CD4-positive, alpha-beta T cell treated with Interleukin-2 at 100 ng/mL for 4 hours (primary cell): ENCODE measurements at places on chromosomes 4 and X.

GRCh38 chr4:128516301-128516969 is 228.8 kb upstream of the PGRMC2 start:
- DNase-seq, result no peak

- DNase-seq, result no peak
These were observed 184.6 kb downstream of the SPATA18 start for GRCh38 chr4:52235552-52236201.

DNA sequence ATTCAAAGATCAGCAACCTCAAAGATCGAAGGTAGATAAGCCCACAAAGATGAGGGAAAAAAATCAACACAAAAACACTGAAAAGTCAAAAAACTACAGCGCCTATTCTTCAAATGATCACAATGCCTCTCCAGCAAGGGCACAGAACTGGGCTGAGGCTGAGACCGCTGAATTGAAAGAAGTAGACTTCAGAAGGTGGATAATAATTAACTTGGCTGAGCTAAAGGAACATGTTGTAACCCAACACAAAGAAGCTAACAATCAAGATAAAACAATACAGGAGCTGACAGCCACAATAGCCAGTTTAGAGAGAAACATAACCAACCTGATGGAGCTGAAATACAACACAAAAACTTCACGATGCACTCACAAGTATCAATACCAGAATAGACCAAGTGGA is 231.1 kb downstream of the STPG2 start:
- no peak for DNase-seq

DNA sequence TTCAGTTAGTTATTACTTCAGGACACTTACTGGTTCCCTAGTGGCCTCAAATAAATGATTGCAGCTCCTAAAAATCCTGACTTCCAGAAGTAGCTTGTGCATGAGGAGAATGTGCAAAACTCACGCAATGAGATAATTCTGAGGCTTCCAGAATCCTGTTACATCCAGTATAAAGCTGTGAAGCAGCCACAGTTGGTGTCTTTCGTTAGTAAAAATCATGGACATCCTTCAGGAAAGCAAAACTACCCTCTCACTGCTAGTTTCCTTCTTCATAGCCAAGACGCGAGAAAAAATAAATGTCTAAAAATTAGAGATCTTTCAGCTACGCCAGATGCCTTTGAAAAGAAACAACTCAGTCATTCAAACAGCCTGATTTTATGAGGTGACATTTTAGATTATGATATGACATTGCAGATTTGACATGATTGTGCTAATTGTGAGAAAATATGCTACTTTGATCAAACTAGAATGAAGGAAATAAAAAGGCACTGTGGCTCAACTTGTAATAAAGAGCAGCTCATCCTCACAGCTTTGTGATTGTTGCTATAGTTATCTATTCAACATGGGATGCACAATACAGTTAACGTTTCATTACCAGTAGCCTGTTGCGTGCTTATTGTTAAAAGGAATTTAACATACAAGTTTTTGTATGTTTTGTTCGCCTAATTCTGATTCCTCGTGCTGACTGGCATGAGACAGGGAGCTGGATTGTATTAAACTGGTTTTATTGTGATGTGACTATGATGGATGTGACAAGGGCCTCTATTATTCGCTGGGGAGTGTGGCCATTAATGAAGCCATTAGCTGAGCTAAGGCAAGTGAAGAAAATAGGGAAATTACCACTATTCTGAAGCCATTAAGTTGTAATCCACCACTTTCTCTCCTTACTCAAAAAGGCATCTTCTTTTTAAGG is 40.5 kb downstream of the AFF2 start:
- no peak for DNase-seq

GRCh38 chr4:88583631-88584470 is 8.4 kb upstream of the HERC3 start:
- no peak for DNase-seq

- no peak for DNase-seq
These were observed 65.7 kb downstream of the SEL1L3 start for GRCh38 chr4:25797136-25797535.

DNA sequence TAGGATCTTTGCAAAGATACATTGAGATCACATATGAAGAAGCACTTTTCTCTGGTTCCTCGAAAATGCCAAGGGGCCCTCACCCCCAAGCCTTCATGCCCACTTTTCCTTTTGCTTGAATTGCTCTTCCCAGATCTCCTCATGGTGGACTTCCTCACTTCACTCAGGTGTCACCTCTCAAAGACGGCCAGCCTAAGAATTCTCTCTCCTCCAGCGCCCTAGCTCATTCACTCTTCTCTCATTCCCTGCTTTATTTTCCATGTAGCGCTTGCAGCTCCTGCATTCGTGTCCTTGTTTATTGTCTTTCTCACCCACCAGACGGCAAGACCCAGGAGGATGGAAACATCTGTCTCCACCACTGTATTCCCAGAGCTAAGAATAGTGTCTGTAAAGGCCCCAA is 32.9 kb downstream of the CCKAR start:
- DNase-seq, result no peak

GRCh38 chr4:36692586-36692985 is 411.2 kb downstream of the DTHD1 start:
- no peak for DNase-seq

GRCh38 chr4:113783289-113783688 is 21.8 kb upstream of the CAMK2D start:
- no peak for DNase-seq

DNA sequence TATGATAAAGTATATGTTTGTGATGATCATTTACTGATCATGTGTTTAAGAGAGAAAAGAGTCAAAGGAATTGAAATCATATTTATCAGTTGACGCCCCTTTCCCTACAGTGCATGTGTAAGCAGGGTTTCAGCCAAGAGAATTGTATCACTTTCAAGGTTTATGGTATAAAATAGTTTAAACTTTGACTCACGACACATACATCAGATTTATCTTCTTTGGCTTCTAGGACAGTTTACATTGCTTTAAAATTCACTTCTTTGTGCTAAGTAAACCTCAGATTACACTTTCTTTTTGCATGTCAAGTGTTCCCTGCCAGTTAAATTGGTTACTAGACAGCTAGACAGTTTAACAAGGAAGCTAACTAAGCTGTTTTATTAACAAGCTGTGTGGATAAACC is 86.3 kb upstream of the MYOZ2 start:
- DNase-seq, result no peak

- DNase-seq, result no peak
These were observed 585.7 kb upstream of the PABPC4L start for GRCh38 chr4:134787315-134787714.

DNA sequence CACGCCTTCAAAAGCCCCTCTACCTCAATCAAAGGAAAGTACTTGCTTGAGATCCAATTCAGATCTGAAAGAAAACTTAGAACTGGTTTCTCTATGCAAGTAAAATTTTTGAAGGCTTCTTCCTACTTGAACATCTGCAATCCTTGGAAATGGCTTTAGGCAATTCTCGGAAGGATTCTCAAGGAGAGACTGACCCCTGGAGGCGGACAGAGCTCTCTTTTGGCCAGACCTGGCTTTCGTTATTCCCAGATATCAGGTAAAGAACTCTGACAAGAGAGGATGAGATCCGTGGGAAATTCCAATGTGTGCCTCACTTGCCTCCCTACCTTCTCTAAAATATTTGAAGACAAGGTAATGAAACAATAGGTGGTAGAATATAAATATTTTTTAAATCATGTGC is 670.3 kb upstream of the FAM241A start:
- no peak for DNase-seq

DNA sequence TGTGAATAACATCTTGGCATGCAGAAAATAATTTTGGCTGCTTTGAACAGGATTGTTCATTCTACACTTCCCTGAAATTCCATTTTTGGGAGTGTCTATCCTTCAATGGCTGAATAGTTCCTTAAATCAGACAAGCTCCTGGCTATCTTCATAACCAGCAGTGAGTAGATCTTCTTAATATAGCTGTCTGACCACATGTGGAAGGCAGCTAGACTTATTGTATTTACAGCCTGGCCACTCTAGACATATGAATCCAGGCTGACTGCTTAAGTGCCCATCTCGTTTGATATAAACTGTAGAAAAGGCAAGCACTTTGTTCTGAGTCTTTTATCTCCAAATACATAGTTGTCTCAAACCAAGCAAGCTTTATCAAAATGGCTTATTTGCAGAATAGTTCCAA is 40.0 kb downstream of the PWWP3B start:
- no peak for DNase-seq

DNA sequence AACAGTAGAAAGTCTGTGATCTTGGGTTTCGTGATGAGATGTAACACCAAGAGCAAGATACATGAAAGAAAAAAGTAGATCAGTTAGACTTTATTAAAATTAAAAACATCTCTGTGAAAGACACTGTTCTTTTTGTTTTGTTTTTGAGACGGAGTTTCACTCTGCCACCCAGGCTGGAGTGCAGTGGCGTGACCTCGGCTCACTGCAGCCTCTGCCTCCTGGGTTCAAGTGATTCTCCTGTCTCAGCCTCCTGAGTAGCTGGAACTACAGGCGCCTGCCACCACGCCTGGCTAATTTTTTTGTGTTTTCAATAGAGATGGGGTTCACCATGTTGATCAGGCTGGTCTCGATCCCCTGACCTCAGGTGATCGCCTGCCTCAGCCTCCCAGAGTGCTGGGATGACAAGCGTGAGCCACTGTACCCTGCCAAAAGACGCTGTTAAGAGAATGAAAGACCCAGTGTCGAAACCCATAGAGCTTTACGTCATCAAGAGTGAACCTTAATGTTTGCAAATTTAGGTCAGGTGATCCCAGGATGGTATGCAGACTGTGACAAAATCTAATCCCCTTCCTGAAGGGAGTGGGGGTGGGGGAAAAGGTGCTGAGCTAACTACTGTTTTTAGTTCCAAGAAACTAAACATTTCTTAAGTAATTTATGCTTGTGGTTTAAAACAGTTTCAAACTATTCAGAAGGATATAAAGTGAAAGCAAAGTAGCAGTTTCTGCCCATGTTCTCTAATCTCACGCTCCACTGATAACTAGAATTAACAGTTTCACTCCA is 8.0 kb downstream of the OFD1 start:
- peak; percentile 74 for DNase-seq

- no peak for DNase-seq
These were observed 338 bp upstream of the KLHL2 start for GRCh38 chr4:165207016-165207430.

GRCh38 chr4:84753321-84753972 is 170.5 kb downstream of the CDS1 start:
- no peak for DNase-seq

DNA sequence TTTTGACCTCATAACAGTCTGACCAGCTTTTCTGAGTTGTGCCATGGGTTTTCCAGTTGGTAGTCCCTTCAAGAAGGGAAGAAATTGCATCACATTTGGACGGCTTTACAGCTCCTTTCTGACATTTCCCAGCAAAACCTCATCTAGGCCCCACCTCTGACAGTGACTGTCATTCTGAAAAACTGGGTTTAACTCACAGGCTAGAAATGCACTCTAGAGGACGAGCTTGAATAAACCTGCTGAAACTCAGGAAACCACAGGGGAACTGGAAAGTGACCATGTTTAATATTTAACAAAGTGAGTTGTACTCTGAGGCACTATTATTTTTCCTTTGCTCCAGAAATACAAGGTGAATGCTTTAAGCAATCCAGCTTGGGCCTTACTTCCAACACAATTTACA is 434.3 kb upstream of the RASGEF1B start:
- DNase-seq, result no peak

DNA sequence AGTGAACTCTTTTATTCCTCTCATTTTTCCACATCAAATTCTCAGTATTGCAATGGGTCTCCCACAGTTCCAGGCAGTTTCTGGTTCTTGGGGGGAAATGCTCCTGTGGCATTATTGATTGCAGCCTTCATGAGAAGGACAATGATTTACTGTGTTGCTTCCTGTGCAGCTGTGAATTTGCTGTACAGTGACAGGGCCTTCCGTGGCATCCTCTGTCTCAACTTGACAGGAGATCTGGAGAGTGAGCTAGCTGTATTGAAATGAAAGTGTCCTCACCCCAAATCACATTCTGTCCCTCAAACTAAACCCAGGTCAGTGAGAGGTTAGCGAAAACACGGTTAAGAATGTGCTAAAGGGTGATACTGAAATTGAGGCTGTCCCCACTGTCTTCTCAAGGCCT is 77.1 kb upstream of the ATOH1 start:
- no peak for DNase-seq

DNA sequence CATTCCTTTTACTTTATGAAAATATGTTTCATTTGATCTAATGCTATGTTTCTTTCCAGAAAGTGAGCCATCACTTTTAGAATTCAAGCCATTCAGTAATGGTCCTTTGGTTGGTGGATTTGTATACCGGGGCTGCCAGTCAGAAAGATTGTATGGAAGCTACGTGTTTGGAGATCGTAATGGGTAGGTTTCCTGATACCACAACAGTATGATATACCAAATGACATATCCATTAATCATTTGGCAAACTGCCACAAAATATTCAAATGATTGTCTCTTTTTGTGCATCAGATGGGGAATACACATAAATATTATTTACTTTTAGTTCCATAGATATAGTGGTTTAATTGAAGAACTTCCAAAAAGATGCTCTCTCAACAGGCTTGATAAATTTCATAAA is 68.2 kb downstream of the HHIP start:
- no peak for DNase-seq

- DNase-seq, result no peak
These were observed 91.2 kb downstream of the LRP2BP start for GRCh38 chr4:185304541-185304940.

DNA sequence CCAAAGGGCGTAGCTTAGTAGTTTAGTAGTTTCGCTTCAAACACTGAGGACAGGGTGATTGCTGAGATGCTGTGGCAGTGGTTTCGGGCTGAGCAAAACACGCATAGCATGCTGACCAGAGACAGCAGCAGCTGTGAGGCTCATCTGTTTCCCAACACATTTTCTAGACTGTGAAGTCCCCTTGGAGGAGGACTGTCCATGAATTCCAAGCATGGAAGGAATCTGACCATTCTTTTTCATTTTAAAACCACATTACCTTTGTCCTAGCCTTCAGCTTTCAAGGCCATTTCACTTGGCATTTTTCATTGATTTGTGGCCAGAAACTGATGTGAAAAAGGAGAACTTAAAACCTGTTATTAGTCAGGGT is 240.9 kb downstream of the PALLD start:
- no peak for DNase-seq

DNA sequence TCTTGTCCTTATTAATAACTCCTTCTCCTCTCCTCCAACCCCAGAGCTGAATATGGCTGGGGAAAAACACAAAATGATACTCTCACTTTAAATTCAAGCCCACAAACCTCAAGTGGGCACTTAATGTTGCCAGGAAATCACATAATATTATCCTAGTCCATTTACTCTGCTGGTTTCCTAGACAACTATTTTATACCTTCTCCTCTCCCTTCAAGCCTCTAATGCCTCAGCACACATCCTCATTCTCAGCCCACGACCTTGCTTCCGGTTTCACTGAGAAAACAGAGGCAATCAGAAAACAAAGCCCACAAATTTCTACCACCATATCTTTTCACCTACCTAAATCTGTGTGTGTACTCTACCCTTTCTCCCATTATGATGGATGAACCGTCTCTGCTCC is 12.1 kb upstream of the CLCN5 start:
- no peak for DNase-seq
